ENCODE measurements at places on chromosomes 5 and 9.
A peak's percentile ranks its signal among the peaks of the same experiment; 100 is the strongest.

DNA sequence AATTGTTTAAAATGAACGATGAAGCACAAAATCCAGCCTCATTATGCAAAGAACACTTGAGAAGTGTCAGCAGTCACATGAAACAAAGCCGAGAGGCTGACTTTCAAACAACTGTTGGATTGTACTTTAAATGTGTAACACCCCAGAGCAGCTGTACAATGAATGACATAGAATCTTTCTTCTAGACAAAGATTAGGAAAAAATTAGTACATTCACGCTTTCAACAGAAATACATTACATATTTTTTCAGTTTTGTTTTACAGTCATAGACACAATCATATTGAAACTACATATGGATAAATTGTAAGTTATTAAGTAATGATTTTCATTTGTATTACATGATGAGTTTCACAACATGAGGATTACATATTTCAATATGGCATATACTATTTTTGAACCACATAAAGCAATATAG lies 10.6 kb upstream of the AGXT2 start:
- DNase-seq, result no peak

DNA sequence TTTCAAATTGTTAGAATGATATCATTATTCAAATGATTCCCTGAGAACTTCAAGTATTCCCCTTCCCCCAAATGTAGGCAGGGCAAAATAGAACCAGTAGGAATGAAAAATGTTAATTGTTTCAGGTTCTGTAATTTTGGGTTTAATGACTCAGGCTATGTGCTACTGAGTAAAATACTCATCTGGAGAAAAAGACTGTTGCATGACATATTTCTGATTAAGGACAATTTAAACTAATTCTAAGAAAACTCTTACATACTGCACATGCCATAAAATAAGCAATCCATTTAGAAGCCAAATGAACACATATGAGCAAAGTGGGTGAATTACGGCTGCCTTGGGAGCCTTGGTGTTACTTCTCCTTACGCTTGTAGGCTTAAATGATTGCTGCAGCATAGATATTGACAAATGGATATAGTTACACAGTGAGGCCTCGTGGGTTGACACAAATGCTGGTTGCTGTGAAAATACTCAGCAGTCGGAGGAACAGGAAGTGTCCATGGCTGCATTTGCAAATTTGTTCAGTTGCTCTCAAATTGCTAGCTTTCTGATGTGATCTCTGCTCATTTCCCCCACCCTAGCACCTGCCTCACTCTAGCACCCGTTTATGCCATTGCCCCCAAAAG lies 174.9 kb upstream of the DMAC1 start:
- DNase-seq, result no peak

- no peak for DNase-seq
Measured at GRCh38 chr5:143495110-143495509, 91.6 kb upstream of the NR3C1 start.

- DNase-seq, result no peak
Measured at GRCh38 chr9:113935677-113936380, 59.7 kb downstream of the ZNF618 start.

DNA sequence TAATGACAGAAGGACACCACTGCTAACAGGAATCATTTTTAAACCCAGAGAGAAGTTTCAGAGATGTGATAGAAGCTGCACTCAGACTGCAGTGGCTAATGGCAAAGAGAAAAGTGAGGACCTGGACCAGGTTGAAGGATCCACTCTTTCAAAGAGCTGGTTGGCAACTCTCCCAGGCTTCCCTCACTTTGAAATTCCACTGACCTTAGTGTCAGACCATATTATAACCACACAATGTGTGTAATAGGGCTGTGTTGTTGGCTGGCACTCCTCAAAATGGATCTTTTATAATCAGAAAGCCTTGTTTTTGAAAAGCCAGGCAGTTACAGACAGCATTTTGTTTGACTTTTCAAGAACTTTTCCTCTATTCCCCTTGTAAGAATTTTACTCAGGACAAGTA lies 280.7 kb downstream of the PRELID2 start:
- no peak for DNase-seq

DNA sequence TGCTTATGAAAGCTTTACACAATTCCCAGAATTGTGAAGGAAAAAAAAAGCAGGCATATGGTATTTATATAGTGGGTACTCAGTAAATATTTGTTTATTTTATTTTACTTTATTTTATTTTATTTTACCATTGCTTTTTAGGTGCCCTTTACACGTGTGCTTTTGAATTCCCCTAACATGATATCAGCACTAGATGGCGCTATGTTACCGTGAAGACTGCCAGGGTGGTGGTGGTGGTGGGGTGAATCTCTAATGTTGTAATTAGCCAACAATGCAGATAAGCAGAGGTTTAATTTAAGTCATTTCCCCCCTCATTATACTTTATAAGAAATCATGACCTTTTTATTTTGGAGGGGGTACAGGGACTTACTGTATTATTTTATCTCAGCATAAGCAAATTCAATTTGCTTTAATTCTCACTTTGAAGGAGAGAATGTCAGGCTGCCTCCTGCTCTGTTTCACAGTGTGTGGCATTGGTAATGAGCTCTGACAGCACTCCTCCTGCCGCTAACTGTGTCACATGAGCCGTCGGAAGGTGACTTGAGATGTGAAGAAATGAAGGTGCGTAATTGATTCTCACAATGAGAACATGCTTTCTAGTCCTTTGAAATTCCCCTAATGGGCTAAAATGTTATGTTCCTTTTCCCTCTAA lies 165.6 kb downstream of the YTHDC2 start:
- peak; percentile 9 for DNase-seq

- no peak for DNase-seq
Measured at GRCh38 chr5:59209758-59210359, 627.0 kb downstream of the RAB3C start.

- no peak for DNase-seq
Measured at GRCh38 chr5:119331566-119332095, 24.2 kb upstream of the TNFAIP8 start.

- DNase-seq, result no peak
Measured at GRCh38 chr5:31285025-31285424, 91.5 kb downstream of the CDH6 start.

DNA sequence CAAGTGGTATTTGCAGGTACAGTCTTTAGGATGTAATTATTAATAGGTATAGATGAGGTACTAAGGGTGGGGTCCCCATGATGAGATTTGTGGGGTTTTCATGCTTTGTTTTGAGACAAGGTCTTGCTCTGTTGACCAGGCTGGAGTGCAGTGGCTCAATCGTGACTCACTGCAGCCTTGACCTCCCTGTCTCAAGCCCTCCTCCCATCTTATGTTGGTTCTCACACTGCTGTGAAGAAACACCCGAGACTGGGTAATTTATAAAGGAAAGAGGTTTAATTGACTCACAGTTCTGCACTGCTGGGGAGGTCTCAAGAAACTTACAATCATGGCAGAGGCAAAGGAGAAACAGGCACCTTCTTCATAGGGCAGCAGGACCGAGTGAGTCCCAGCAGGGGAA lies 217.5 kb downstream of the CDK5RAP2 start:
- DNase-seq, result no peak

- no peak for DNase-seq
Measured at GRCh38 chr5:168299372-168299771, 7.9 kb downstream of the WWC1 start.

DNA sequence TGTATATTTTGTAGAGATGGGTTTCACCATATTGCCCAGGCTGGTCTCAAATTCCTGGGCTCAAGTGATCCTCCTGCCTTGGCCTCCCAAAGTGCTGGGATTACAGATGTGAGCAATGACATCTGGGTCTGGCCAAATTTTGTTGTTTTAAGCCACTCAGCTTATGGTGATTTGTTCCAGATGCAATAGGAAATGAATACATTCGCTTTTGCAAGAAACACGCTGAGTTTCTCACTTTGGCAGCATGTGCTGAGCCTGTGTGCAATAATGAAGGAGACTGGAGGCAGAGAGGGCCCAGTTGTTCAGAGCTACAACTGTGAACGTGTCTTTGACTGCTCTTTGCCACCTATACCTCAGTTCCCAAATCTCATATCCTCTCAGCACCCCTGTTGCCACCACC lies 56.4 kb downstream of the KIF4B start:
- no peak for DNase-seq

DNA sequence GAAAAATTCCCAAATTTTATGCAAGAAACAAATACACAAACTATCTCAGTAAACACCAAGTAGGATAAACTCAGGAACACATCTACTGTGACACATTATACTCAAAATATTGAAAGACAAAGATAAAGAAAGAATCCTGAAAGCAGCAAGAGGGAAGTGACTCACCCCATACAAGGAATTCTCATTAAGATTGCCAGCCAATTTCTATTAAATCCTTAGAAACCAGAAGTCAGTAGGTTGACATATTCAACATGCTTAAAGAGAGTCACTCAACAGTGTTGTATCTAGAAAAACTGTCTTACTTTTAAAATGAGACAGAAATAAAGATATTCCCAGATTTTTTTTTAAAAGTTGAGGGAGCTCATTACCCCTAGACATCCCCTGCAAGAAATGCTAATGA lies 15.5 kb downstream of the SPATA31E1 start:
- DNase-seq, result no peak

- DNase-seq, result no peak
Measured at GRCh38 chr9:114231273-114231672, 75.9 kb downstream of the COL27A1 start.

GRCh38 chr5:66538126-66538525 lies 58.1 kb upstream of the MAST4 start:
- DNase-seq, result no peak

DNA sequence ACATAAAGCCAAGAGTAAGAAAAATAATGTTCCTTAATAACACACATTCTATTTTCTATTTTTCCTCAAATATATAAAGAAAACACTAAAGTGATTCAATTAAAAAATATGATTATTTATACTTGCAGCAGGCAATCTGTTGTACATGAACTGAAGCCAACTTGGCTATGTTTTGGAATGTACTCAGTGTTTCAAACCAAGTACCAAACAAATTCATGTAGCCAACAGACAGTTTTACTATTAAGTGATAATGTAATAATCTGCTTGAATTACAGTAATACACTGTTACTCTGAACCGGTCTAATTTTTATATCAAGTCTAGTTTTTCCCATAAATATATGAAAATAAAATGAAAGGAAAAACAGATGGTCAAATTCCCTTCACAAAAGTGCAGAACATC lies 58.0 kb downstream of the CEP120 start:
- no peak for DNase-seq

DNA sequence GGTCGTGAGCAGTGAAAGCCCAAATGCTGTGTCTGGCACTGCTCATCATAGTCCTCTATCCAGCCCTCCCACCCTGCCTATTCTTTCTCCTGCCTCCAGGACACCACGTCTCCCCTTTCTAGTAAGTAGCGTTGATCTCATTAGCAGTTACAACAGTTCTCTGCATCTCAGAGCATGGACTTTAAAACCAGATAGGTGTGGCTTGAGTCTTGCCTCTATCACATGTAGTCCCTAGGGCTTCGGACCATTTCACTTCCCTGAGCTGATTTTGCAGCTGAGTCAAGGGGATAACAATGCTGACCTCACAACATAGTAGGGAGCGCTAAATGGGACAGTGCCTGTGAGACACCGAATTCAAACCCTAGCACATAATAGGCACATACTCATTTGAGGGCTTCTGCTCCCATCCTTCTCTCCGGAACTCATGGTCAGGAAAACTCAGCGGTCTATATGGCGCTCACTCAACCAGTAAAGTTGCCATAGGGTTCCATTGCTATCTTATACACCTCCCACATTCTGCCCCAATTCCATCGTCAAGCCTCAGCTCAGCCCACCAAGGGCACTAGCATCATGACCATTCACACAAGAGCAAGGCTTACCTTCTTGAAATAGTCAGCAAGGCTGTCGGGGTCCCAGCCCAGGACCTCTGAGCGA lies 515 bp downstream of the LCP2 start:
- no peak for DNase-seq

DNA sequence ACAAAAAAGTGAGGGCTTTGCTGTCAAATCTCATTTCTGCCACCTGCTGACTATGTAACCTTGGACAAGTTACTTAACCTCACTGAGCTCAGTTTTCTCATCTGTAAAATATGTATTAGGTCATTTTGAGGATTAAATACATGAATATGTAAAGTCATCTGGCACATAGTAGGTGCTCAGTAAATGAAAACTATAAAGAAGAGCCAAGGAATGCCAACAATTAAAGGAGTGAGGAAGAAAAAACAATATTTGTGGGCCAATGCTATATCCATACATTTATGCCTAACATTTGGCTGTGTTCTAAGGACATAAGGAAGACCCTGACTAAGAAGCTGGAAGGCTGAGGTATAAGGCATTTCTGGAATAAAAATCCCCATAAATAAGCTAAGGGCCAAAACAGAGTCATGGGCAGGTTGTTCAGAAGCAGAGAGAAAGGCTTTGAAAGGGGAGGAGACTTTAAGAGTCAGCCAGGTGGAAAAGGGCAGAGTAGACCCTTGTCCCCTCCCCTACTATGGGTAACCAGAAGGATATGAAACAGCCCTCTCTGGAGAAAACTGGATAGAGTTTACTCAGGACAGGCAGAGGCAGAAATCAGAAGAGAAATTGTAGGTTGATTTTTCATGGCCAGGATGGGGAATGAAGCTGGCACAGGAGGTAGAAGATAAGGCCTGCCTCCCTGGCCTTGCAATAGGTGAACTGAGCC lies 47.6 kb upstream of the SIL1 start:
- no peak for DNase-seq

GRCh38 chr9:77488439-77489126 lies 159.5 kb downstream of the GNA14 start:
- DNase-seq, result no peak

GRCh38 chr5:100731768-100732167 lies 171.3 kb downstream of the ST8SIA4 start:
- peak; percentile 7 for DNase-seq

DNA sequence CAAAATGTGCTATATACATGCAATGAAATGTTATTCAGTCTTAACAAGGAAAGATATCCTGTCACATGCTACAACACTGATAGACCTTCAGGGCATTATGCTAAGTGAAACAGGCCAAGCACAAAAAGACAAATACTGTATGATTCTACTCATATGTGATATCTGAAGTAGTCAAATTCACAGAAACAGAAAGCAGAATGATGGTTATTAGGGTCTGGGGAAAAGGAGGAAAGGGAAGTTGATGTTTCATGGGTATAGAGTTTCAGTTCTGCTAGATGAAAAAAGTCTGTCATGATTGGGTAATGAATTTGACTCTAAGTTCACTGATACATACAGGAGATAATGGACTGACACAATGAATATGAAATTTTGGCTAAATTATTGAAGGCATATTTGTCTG lies 11.2 kb upstream of the RIC1 start:
- DNase-seq, result no peak

GRCh38 chr9:82148901-82149461 lies 160.4 kb downstream of the SPATA31D1 start:
- DNase-seq, result no peak

DNA sequence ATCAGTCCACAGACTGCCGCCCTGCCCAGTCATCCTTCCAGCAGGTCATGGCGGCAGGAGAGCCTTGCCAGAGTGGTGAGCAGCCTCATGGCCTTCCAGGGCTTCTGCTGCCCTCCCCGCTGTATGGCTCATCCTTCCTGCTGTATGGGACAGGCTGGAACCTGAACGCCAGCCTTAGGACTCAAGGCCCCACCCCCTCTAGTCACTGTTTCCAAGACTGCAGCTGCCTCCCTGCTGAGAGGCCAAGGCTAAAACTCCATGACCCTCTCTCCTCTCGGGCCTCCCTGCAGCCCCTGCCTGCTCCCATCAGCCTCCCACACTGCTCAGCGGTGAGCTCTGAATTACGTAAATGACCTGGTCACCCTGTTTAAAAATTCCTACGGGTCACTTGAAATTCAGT lies 227.5 kb downstream of the AGTPBP1 start:
- DNase-seq, result no peak

GRCh38 chr5:171906703-171907590 lies 99.5 kb downstream of the FBXW11 start:
- DNase-seq, result no peak

GRCh38 chr9:131046581-131047202 lies 37.7 kb downstream of the LAMC3 start:
- peak; percentile 83 for DNase-seq

All from GM12891 (cell line).